ENCODE measurements at places on chromosomes 4 and X.

DNA sequence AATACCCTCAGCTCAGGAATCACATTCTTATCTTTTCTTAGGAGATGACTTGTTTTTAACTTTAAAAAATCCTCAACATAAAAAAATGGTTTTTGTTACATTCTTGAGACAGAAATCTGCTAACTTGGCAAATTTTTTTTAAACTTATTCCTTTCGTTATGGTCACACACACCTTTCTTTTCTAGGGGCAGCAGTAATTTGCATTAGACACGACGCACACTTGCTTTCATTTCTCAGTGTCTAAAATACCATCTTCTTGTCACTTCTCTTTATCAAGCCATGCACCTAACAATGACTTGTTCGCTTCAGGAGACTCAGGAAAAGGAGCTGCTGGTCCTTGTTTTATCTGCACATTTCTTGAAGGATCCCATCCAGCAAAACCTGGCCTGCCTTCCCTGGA, 112.6 kb upstream of the TBL1X start:
- no peak for DNase-seq

GRCh38 chrX:82677286-82677685, 830.8 kb upstream of the POU3F4 start:
- no peak for DNase-seq

DNA sequence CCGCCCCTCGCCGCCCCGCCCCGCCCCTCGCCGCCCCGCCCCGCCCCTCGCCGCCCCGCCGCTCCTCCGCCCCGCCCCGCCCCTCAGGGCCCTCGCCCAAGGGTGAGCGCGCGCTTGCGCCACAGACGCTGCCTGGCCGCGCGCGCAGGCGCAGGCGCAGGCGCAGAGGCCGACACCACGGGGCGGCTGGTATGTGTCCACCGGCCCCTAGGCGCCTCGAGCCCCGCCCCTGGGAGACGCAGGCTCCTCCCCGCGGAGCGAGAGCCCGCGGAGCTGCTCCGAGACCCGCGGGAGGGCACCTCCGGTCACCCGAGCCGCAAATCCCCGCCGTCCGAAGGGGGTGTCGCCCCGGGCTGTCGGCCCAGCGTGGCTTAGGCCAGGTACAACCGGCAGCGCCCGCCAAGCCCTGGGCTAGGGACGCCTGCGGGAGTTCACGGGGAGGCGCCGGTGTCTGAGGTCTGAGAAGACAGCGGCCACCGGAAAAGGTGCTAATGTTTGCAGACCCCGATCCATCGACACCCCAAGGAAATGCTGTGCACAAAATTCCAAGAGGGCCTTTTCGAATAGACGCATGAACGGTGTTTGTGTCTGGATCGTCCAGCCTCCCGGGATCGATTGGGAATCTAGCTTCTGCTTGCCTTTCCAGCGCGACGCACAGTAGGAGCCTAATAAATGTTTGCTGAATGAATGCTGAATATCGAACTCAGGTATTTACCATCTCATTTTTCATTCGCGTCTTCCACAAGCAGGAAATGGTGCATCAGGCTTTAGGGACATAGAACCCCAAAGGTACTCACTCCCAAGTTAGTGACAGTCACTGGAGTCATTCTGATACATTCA, 473 bp upstream of the CCNQ start:
- DNase-seq: peak; percentile 83

DNA sequence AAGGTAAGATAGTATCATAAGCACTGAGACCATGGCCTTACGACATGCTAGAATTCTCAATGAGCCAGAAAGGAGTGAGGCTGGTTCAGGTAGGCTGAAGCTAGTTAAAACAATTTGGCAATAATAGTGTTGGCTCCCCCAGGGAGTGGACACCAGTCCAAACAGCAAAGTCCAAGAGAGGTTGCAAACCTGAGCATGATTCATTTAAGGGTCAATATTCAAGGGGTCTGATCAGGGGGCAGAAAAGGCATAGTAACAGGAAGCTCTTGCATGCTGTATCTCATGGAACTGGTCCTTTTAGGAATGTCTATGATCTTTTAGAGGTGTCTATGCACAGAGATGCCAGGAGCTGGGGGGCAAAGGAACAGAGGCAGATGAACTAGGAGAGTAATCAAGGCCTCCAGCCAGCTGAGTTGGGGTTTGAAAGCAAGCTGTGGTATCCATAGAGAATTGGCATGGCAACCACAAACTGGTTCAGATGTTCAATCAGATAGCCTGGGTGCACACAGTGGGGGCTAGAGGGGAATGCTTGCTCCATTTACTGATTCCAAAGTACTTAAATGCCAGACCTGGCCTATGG, 5.1 kb downstream of the GJB1 start:
- DNase-seq: no peak

DNA sequence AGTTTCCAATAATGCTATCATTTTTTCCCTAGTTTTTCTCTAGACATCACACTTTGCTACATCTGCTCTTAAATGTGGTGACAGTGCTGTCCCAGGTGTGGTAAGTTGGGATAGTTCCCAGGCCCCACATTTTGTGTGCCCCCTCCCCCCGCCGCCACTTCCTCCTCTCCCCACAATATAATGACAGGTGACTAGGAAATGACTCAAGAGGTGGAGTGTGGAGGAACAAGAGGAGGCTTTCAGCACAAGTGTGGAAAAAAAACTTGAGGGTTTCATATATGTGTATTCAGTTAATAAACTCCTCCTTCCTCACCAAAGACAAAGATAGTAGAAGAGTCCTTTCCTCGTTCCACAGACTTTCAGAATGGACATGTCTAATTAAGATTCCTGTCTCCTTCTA, 18.3 kb upstream of the IL21 start:
- no peak for DNase-seq

DNA sequence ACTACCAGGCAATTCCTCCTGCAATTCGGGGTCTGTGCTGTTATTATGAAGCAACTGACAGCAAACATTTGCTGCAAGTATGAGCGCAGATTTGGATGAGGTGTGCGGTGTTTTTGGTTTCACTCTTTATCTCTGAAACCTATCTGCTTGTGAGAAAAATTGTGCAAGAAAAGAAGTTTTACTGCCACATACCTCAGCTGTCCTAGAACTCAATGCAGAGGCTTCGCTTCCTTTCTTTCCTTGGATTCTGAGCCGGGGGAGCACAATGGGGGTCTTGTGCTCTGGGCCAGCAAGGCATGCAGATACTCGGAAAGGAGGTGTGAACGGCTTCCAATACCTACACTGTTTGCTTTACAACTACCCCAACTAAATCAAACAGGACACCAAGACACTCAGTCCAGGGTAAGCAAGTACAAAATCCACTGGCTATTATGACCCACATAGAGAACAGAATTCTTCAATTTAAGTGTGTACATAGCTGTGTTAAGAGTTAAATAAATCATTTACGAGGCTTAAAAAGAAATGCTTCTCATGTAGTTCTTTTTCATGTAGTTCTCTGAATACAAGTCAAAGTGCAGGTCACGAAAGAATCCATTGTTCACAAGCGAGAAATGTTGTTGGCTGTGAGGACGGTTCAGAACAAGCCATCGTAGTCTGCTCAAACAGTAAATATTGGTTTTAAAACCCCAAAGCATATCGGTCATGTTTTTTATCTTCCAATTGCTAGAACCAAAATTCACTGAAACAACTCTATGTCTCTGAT, 1.1 kb downstream of the SORBS2 start:
- peak; percentile 19 for DNase-seq

- DNase-seq: no peak
Observed at GRCh38 chr4:170227928-170228327, 138.2 kb upstream of the AADAT start.

- DNase-seq: no peak
Observed at GRCh38 chr4:109184491-109184961, 117.9 kb downstream of the COL25A1 start.

DNA sequence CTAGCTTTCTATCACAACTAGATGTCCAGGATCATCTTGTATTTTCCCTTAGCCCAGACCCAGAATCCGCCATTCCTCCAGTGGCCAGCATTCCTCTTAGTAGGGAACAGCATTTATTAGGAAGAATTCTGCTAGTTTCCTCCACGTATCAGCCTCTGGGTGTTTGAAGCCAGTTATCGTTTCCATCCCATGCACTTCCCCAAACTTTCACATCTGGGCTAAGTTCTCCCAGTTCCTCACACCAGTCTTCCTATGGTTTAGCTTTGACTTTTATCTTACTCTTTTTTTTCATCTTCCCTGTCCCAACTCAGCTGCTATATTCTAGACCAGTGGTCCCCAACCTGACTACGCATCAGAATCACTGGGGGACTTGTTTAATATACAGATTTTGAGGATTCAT, 53.5 kb upstream of the PRSS48 start:
- DNase-seq: no peak

DNA sequence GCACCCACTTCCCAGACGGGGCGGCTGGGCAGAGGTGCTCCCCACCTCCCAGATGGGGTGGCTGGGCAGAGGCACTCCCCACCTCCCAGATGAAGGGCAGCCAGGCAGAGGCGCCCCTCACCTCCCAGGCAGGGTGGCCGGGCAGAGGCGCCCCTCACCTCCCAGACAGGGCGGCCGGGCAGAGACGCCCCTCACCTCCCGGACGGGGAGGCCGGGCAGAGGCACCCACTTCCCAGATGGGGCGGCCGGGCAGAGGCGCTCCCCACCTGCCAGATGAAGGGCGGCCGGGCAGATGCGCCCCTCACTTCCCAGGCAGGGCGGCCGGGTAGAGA, 61.2 kb downstream of the UPRT start:
- DNase-seq: no peak

DNA sequence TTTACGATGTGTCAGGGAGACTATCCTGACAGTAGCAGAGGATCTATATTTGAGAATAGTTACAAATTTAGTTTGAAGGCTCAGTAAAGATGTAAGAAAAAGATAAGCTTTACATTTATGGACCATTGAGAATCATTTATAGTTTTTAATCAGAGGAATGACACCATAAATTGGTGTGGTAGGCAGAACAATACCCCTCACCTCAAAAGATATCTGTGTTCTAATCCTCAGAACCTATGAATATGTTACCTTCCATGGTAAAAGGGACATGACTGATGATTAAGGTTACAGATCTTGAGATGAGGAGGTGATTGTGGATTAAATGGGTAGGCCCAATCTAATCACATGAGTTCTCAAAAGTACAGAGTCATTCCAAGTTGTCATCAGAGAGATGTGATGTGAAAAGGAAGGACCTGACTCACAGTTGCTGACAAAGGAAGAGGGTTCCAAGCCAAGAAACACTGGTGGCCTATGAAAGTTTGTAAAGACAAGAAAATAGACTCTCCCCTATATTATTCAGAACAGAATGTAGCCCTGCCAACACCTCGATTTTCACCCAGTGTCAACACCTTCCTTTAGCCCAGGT, 27.0 kb downstream of the EREG start:
- DNase-seq: no peak

DNA sequence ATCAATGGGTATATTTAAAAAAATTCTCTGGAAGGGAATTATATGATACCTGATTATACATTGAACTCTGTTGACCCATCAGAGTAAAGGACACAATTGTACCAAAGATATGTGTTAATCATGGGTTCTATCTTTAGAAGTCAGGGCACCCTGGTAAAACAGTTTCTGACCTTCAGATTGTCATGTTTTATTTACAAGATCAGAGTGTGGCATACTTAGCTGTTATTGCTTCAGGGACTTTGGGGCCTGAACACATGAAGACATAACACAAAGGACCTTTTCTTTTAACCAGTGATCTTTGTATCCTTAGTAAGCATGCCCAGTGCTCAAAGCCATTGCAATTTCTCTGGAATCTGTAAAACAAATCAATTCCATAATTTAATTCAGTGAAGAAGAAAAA, 204.8 kb upstream of the RPS6KA3 start:
- DNase-seq: no peak

DNA sequence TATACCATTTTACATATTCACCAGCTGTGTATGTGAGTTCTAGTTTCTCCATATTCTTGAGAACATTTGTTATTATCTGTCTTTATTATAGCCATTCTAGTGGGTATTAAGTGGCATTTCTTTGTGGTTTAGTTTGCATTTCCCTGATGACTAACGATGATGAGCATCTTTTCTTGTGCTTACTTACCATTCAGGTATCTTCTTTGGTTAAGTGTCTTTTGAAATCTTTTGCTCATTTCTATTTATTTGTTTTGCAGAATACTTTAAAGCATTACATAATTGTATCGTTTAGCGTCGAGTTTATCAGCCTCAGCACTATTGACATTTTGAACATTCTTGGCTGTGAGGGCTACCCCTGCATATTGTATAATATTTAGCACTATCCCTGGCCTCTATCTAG, 85.4 kb downstream of the FRMPD4 start:
- DNase-seq: no peak

- no peak for DNase-seq
Observed at GRCh38 chr4:3689576-3690550, 76.3 kb upstream of the ADRA2C start.

- peak; percentile 47 for DNase-seq
Observed at GRCh38 chr4:155787113-155787710, 28.4 kb downstream of the GUCY1B1 start.

GRCh38 chr4:15551740-15552446, 82.2 kb downstream of the CC2D2A start:
- peak; percentile 16 for DNase-seq

GRCh38 chr4:40254608-40255392, 58.0 kb downstream of the RHOH start:
- no peak for DNase-seq

DNA sequence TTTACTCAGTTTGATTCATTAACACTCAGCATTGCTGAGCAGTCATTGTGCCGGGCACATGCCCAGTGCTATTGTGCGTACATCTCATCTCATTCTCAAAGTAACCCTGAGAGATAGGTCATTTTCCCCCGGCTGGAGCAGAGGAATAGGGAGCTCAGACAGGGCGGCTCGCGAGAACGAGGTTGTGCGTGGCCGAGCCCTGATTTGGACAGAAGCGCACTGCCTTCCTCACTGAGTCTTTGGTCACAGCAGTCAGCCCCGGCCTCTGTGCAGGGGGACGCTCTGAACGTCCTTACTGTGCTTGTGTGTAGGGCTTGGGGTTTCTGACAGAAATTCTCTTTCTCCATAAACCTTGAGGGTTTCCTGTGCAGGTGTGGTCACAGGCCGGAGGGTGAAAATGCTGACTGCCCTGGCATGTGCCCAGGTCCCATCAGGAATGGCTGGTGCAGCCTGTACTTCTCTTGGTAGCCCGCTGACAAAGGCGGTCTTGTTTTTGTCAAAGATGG, 39.5 kb downstream of the NOP14 start:
- no peak for DNase-seq

GRCh38 chrX:66163447-66163846, 600 bp upstream of the HEPH start:
- DNase-seq: no peak

GRCh38 chr4:169226565-169226964, 44.2 kb downstream of the SH3RF1 start:
- no peak for DNase-seq

GRCh38 chr4:35151816-35152572, 1092.3 kb downstream of the ARAP2 start:
- no peak for DNase-seq

DNA sequence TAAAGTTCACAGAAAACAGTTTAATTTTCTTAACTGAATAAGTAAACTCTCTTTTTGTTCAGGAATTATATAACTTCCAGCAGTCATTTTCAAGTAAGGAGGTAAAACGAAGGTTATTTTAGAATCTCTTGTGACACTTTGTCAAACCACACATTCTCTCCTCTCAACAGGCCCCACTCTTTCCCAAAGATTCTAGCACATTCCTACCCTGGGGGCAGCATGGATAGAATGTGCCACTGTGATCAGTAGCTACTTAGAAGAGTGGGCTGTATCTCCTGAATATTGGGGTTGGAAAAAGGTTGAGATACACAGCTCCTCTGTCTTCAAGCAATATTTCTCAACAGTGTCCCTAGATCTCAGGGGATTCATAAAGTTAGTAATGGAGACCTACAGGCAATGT, 157.6 kb downstream of the EMCN start:
- no peak for DNase-seq

Data from renal pelvis (tissue), 12 donors.